ENCODE measurements at places on chromosomes 7 and 10. TPM values are rescaled to one million over a fixed set of nuclear protein-coding genes. Genes with fewer than 3 reads are reported as not detected.

Gene SKIDA1
- total RNA-seq, result 1.2 TPM

Gene FMC1
- total RNA-seq, result 6.9 TPM

- peak; percentile 89 for DNase-seq
These were observed 59.0 kb upstream of the CHST15 start for GRCh38 chr10:124152139-124153022.

DNA sequence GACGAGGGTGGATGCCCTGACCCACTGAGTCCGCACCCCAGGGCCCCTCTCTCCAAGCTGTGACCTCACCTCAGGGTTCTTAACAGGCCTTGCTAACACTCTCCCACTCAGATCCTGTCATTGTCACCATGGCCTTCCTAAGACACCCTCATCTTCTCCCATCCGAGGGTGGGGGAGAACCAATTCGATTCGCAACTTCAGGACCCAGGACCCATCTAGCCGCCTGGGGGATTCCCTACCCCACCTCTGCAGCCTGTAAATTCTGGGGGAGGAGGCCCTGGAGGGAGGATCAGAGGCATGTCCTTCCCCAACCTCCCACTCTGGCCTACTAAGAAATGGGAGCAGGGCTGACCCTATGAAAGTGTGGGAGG lies 17.4 kb downstream of the TRIM8 start:
- DNase-seq, result no peak

GRCh38 chr10:53864846-53865245 lies 936.2 kb downstream of the PCDH15 start:
- no peak for DNase-seq

- DNase-seq, result no peak
These were observed 282.3 kb downstream of the TWIST1 start for GRCh38 chr7:18835001-18835690.

Gene CNPY4
- 14.0 TPM for total RNA-seq

- no peak for DNase-seq
These were observed 1.4 kb downstream of the SMO start for GRCh38 chr7:129189661-129190310.

- DNase-seq, result no peak
These were observed 58.9 kb downstream of the PRKAR2B start for GRCh38 chr7:107103369-107103768.

DNA sequence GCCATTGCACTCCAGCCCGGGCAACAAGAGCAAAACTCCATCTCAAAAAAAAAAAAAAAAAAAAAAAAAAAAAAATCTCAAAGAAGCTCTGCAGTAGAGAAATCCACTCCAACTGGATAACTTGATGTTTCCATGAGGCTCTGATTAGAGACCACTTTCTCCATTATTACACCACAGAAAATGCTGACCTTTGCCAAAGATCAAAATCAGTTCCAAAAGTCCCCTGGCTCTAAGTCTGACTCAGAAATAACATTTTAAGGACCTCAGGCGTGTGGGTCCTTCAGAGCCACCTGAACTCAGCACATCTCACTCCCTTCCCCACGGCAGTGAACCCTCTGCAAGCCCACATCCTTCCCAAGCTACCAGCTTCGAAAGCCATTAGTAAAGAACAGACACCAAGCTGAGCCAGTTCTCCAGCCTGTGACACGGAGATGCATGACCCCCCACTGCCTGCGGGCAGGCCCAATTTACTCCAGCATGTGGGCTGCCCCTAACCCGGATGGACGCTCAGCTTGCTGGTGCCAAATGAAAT lies 13.8 kb upstream of the TMEM120A start:
- no peak for DNase-seq

GRCh38 chr10:107814865-107815487 lies 650.5 kb upstream of the SORCS1 start:
- DNase-seq, result no peak

Gene STYXL1
- total RNA-seq, result 16.8 TPM

DNA sequence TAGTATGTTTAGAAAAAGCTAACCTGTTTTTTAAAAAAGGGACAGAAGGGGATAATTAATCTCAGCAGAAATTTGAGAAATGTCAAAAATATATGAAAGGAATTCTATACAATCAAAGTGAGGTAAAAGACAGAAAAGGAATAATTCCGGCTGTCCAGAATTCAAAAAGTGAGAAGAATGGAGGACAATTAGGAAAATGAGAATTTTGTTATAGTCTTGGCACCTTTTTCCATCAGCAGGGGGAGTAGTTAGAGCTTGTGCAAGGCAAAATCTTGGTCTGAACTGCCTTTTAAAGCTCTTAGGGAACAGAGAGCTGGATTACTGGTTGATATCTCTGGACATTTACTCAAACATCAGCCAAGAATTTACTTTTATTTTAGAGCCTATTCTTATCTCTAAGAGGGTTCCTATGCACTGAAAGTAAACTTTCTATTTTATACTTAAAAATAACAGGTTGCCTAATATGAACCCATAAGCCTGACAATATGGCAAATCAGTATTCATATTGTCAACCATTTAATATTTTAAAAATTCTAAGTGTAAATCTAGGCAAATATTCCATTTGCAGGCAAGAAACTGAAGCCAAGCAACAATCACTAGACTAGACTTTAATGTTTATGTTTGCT lies 185.6 kb downstream of the ANK3 start:
- DNase-seq, result no peak

DNA sequence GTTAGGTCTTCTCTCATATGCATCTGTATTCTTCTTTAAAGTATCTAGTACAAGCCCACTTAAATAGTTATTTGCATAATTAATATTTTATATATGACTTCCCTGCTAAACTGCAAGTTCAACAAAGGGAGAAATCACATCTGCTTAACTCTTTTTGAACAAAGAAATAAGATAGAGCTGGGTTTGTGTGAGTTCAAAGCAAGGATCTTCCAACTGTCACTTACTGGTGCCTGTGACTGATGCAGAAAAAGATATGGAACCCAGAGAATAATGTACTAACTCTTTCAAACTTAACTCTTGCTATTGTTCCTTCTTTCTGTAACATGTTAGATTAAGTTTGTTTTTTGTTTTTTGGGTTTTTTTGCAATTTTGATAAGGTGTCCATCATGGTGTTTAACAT lies 71.3 kb upstream of the SP4 start:
- no peak for DNase-seq

DNA sequence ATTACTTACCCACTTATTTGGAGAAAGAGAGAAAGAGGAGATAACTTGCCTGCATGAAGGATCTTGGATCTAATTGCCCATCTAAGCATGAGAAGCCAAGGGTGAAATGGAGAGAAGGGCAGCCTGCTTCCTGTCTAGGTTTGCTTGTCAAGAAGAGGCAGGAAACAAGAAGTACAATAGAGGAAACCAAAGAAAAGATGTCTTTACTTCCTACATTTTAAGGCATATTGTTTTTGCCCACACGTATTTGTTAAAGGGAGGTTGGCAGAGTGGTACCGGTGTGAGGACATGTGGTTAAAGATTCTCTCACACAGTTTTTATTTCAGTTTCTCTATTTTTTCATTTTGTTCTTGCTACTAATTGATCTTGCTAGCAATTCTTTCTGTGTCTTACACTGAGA lies 6.0 kb upstream of the TAS2R38 start:
- DNase-seq, result no peak

Gene RARRES2
- total RNA-seq, result 121 TPM

GRCh38 chr7:106964466-106964865 lies 80.0 kb upstream of the PRKAR2B start:
- no peak for DNase-seq

- no peak for DNase-seq
These were observed 16.3 kb downstream of the VOPP1 start for GRCh38 chr7:55556031-55556430.

- no peak for DNase-seq
These were observed 1307.8 kb upstream of the CELF2 start for GRCh38 chr10:9709849-9710248.

DNA sequence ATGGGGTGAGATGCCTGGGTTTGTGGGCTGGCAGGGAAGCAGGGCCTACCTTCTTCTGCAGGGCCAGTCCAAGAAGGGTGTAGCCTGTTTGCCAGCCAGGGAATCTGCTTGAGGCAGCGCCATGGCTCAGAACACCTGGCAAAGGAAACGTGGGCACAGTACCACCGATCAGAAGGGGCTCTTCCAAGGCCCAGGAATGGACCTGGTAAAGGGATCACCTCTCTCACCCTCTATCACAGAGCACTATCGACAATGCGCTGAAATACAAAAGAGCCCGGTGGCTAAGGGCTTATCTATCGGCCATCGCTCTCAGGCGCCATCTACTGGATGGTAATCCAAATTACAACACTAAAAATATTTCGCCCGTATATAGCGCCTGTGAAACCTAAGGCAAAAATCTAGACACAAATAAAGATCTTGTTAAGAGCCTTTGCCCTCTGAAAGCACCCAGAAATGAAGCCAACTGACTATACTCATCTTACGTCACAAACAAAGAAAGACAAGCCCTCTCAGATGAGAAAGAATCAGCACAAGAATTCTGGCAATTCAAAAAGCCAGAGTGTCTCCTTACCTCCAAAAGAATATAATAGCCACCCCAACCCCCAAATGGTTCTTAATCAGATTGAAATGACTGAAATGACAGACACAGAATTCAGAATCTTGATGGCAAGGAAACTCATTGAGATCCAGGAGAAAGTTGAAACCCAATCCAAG lies 217.8 kb upstream of the HPS1 start:
- DNase-seq, result no peak

GRCh38 chr7:31710171-31710570 lies 23.2 kb downstream of the PPP1R17 start:
- DNase-seq, result no peak

- DNase-seq, result no peak
These were observed 11.7 kb downstream of the EPHB6 start for GRCh38 chr7:142866361-142867096.

DNA sequence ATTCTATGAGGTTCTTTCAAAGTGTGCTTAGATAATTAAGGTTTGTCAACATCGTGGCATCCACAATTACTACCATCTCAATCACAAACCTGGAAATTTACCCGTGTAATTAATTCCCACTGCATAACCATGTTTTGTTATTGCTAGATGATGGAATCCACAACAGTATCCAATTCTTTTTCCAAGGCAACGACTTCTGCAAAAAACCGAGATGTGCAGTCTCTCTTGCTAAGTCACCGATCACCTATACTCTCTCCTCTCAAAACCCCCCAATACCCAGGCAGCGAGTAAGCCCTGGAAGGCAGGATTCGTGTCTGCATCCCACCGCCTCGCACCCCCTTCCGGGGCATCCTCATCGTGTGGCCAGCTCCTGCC lies 678 bp upstream of the EIF4H start:
- DNase-seq, result no peak

DNA sequence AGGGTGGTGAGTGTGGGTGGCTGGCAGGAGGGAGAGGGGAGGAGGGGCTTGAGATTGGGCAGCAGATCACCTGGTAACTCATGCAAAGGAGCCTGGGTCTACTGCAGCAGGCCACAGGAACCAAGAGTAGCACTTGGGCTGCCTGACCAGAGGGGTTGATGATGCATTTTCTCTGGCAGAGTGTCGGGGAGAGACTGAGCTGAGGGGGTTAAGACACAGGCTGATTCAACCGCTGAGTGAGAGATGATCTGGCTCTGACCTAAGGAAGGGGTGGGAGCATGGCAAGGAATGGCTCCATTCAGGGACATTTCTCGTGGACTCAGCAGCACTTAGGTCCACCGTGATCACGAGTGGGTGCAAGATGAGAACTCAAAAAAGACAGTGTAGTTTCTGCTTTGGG lies 115.5 kb upstream of the STK17A start:
- no peak for DNase-seq

Gene ADIRF
- 688 TPM for total RNA-seq

Gene SPDYE11
- not detected for total RNA-seq

Gene CALML5
- not detected for total RNA-seq

Gene CYP2W1
- total RNA-seq, result not detected

Gene LRGUK
- 1.2 TPM for total RNA-seq

GRCh38 chr7:18177815-18178660 lies 150.4 kb upstream of the PRPS1L1 start:
- no peak for DNase-seq

- no peak for DNase-seq
These were observed 111.3 kb upstream of the TNS3 start for GRCh38 chr7:47693216-47693615.
